Fibroblast of villous mesenchyme (primary cell): ENCODE measurements at places on chromosomes 6 and 20.

GRCh38 chr6:122730334-122730733 lies 49.2 kb upstream of the FABP7 start:
- no peak for DNase-seq

- peak; percentile 16 for DNase-seq
Observed at GRCh38 chr20:10800288-10800687, 126.5 kb upstream of the JAG1 start.

GRCh38 chr20:13677241-13677640 lies 38.5 kb upstream of the TASP1 start:
- peak; percentile 33 for DNase-seq

DNA sequence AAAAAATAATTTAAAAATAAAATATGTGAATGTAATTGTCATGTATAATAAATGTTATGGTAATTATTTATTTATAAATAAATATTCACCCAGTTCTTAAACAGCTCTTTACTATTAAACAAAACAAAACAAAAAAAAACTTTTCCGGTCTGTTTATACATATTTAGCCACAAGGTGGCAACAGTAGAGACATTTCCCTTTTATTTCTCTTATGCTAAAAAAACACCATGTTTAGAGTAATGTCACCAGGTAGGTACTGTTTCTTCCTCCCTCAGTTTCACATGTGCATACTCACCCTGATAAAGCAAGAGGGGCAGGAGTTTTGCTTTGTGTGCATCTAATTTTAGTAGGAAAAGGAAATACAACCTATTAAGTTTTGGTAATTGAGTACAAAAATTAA lies 610.4 kb upstream of the IMPG1 start:
- peak; percentile 26 for DNase-seq

DNA sequence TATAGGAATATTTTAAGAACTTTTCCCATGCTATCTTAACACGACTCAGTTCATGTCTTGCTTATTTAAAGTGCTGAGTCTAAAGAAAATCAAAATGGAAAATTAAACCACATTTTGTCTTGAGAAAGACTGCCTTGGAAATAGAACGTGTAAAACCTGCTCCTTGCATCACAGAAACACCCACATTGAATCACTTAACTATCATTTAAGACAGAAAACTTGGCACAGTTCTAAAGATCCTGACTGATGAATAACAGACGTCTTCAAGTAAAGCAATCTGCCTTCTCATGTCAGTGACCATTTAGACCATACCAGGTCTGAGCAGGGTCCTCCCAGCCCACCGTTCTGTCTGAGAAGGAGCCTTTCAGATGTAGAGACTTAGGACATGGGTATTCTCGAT lies 7.4 kb downstream of the PERP start:
- DNase-seq: peak; percentile 42

GRCh38 chr6:151255811-151256210 lies 16.0 kb downstream of the AKAP12 start:
- DNase-seq: no peak

- DNase-seq: no peak
Observed at GRCh38 chr6:113318575-113318917, 538.6 kb upstream of the MARCKS start.

DNA sequence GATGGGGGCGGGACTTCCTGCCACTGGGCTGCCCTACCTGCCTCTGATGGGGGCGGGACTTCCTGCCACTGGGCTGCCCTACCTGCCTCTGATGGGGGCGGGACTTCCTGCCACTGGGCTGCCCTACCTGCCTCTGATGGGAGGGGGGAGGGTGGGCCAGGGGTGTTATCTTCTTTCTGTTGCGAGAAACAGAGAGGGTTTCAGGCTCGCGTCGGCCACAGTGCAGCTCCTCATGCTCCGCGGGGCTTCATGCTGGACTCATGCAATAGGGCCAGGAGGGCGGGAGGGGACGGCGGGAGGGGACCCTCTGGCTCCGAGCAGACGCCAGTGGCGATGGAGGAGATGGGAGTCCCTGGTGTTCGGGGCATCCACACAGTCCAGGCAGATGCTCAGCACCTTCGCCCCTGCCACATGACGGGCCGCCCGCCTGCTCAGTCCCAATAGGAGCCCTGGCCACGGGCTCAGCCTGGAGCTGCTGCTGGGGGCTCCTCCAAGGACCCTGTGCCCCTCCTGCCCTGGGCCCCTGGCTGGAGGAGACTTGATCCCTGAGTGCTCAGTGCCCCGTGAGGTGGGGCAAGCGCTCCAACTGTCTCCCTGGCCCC lies 48.8 kb upstream of the CHRNA4 start:
- DNase-seq: no peak

GRCh38 chr6:156410649-156411048 lies 366.5 kb upstream of the ARID1B start:
- no peak for DNase-seq

DNA sequence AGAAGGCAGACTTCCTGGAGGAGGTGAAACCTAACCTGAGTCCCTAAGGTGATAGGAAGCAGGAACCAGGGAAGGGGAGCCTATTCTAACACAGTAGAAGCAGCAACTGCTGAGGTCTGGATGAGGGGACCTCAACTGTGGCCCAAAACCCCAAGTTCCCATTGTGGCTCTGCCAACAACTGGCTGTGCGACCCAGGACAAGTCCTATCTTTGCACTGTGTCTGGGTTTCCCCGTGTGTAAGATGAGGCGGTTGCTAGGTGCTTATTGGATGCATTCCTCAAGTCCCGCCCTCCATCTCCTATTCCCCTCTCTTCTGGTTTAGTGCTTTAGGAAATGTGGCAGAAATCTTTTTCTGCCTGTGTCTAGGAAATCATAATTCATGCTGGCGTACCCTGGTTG lies 52.2 kb upstream of the TTPAL start:
- DNase-seq: no peak
